ENCODE measurements at places on chromosomes 2 and 18. TPM values are rescaled to one million over a fixed set of nuclear protein-coding genes. Genes with fewer than 3 reads are reported as not detected.
A peak's percentile ranks its signal among the peaks of the same experiment; 100 is the strongest.

SH2D6 gene
- total RNA-seq: 0.40 TPM

DNAJC5G gene
- total RNA-seq: not detected

- H3K4me1 ChIP-seq: no peaks in the 10 kb centered on the region
- no peak overlapping the region for H3K4me3 ChIP-seq
- no peak overlapping the region for H3K27ac ChIP-seq
- DNase-seq: no peak
- H3K27me3 ChIP-seq: no peaks in the 10 kb centered on the region
Measured at GRCh38 chr2:24898122-24899109, 21.6 kb downstream of the ADCY3 start.

LYG2 gene
- total RNA-seq: not detected

DNA sequence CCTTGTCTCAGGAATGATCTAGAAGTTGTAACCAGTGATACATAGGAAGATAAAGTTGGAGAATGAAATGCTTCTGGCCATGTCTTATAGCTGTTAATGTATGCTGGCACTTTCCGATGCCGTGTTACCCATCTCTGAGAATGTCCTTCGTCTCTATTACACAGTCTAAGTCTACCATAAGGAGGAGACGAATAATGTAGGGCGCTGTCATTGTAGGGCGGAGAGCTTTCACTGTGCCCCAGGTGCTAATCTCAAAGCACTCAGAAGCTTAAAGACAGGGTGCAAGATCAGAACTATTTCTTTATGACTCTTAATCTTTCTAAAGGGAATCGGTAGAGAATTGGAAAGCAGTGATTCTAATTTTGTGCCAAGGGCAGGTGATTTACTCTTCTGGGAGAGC lies 48.2 kb upstream of the MSTN start:
- H3K4me1 ChIP-seq: no peaks in the 10 kb centered on the region
- H3K27ac ChIP-seq: no peak overlapping the region
- H3K36me3 ChIP-seq: no peaks in the 10 kb centered on the region
- DNase-seq: no peak

DNA sequence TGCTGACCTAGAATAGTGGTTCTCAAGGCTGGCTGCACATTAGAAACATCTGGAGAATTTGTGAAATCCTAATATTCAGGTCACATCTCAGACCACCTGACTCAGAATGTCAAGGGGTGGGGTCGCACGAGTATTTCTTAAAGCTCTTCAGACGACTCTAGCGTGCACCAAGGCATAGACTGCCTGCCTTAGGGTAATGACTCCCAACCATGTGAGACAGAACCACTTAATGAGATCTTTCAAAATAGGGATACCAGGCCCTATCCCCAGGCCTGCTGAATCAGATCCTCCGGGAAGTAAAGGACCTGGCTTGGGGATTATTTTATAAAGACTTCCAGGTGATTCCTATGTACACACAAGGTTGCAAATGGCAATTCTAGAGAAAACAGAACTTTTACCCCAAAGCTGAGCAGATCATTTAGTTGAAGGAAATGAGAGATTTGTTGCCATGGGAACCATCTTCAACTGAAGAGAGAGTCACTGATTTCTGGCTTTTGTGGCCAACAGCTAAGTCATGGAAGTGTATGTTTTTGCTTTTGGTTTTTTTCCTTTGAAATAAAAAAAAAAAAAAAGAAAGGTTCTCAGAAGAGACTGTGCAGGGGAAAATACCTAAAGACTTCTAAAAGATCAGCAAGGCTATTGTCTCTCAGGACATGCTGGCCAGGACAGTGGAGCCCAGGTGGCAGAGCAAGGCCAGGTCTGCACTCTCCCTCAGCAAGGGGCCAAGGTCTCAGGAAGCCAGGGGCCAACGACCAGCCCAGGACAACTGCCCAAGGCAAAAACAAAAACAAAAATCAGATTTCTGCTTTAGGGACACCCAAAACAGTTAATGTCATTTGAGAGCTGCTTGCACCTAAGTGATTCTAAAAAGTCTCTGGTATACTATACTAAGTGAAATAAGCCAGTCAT lies 15.3 kb upstream of the LOXHD1 start:
- H3K27ac ChIP-seq: no peak overlapping the region
- no peaks in the 10 kb centered on the region for H3K36me3 ChIP-seq
- no peak overlapping the region for H3K4me3 ChIP-seq
- no peaks in the 10 kb centered on the region for H3K27me3 ChIP-seq
- DNase-seq: no peak

DNA sequence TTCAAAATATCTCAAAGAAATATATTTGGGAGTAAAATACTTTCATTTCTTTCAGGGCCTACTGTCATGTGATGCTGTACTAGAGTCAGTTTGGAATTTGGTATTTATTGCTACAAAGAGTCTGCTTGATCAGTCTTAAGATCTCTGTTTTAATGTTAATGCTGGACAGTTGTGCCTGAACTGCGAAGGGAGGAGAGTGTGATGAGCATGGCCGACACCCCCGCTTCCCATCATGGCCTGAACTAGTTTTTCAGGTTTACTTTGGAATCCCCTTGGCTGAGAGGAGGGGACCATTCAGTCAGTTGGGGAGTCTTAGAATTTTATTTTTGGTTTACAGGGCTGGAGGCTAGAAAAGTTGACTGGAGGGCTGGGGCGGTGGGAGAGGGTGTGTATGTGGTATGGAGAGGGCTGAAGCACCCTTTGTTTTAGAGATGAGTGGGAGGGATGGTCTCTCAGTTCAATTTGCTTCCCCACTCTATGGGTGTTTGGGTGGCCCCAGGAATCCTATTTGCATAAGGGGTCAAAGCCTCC lies 20.9 kb upstream of the TEX44 start:
- no peaks in the 10 kb centered on the region for H3K36me3 ChIP-seq
- H3K4me1 ChIP-seq: no peaks in the 10 kb centered on the region
- H3K27me3 ChIP-seq: no peaks in the 10 kb centered on the region
- H3K4me3 ChIP-seq: no peak overlapping the region
- DNase-seq: no peak

DNA sequence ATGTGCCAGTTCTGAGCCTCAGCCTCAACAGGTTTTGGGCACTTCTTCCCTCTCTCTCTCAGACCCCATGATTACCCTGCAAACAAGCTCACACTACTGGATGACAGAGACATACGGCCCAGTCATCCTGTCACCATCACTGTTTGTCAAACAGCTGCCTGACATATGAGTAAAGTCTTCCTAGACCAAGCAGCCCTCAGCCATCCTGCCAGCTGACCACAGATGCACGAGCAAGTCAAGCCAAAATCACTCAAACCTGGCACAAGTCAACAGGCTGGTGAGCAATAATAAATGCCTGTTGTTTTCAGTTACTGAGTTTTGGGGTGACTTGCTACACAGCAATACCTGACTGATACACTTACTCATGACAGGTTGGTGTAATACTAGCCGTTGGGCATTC lies 75.5 kb upstream of the KLF7 start:
- no peaks in the 10 kb centered on the region for H3K4me1 ChIP-seq
- no peak for DNase-seq
- no peak overlapping the region for H3K4me3 ChIP-seq
- no peaks in the 10 kb centered on the region for H3K36me3 ChIP-seq
- H3K27me3 ChIP-seq: no peaks in the 10 kb centered on the region
- no peak overlapping the region for H3K27ac ChIP-seq

LIMS2 gene
- total RNA-seq: 19.3 TPM

DNA sequence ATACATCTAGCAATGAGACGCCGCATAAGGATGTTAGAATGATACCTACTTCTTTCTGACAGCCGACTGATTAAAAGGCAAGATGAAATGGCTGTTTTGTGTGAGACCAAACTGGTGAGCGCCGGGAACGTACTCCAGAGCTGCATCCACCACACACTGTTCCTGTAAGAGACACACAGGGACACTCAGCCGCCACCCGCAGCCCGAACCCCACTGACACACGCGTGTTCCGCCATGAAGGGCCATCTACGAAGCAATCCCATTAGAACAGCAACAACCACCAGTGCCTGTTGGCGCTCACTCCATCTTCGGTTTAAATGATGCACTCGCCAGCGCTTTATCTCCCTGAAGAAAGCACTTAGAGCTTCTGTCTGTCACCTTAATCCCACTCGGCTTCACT lies 162.3 kb downstream of the LAMA1 start:
- DNase-seq: no peak
- no peaks in the 10 kb centered on the region for H3K27me3 ChIP-seq
- no peaks in the 10 kb centered on the region for H3K4me1 ChIP-seq
- no peaks in the 10 kb centered on the region for H3K36me3 ChIP-seq
- H3K27ac ChIP-seq: no peak overlapping the region

GRCh38 chr2:239256350-239256743 lies 144.5 kb downstream of the HDAC4 start:
- H3K36me3 ChIP-seq: no peaks in the 10 kb centered on the region
- H3K27me3 ChIP-seq: no peaks in the 10 kb centered on the region
- H3K4me3 ChIP-seq: no peak overlapping the region

DNA sequence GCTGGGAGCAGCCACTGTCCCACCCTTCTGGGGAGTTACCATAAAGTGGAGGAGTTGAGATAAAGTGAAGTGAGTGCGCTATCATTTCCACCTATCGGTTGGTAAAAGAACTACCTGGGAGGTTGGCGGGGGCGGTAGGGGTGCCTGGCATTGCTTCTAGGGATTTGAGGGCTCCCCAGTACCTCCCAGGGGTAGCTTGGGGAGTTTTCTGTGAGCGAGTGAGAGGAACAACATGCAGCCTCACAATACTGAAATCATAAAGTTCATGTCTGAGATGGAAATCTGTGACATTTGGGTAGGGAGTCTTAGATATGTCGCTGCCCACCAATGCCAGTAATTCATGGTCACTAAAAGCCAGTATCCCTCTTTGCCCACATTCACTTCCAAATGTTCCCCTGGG lies 68.7 kb downstream of the PRKCE start:
- H3K4me3 ChIP-seq: no peak overlapping the region
- no peak overlapping the region for H3K27ac ChIP-seq
- no peaks in the 10 kb centered on the region for H3K36me3 ChIP-seq
- no peaks in the 10 kb centered on the region for H3K4me1 ChIP-seq
- H3K27me3 ChIP-seq: no peaks in the 10 kb centered on the region
- no peak for DNase-seq

GRCh38 chr18:21509062-21509461 lies 91.4 kb downstream of the ESCO1 start:
- no peaks in the 10 kb centered on the region for H3K36me3 ChIP-seq
- no peak overlapping the region for H3K27ac ChIP-seq
- H3K27me3 ChIP-seq: no peaks in the 10 kb centered on the region
- H3K4me3 ChIP-seq: no peak overlapping the region
- no peak for DNase-seq

DTNA gene
- 1.2 TPM for total RNA-seq

TNFAIP6 gene
- total RNA-seq: not detected

KIAA2012 gene
- 0.27 TPM for total RNA-seq

GRCh38 chr2:147161746-147162145 lies 683.1 kb upstream of the ACVR2A start:
- H3K36me3 ChIP-seq: no peaks in the 10 kb centered on the region
- H3K4me3 ChIP-seq: no peak overlapping the region
- no peaks in the 10 kb centered on the region for H3K4me1 ChIP-seq
- no peaks in the 10 kb centered on the region for H3K27me3 ChIP-seq
- no peak overlapping the region for H3K27ac ChIP-seq

GRCh38 chr2:138818556-138818955 lies 38.4 kb upstream of the NXPH2 start:
- H3K4me3 ChIP-seq: no peak overlapping the region
- DNase-seq: no peak
- no peaks in the 10 kb centered on the region for H3K4me1 ChIP-seq

LIMS3 gene
- 0.37 TPM for total RNA-seq

DNA sequence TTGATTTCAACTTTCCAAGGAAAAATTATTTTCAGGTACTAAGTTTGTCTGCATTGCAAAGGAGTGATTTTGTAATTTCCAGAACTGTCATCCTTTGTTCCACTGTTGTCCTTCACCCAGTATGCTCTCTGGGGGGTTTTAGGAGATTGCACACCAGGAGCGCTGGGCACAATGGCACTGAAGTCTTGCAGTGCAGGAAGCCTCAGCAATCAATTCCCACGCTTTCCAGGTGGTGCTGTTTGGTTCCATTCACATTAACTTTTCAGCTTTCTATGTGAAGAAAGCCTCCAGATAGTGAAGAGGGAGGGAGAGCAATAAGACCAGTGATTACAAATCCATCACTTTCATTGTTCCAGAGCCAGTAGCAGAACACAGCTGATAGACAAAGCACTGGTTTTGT lies 344.0 kb upstream of the VWC2L start:
- no peaks in the 10 kb centered on the region for H3K27me3 ChIP-seq
- no peak for DNase-seq
- no peak overlapping the region for H3K27ac ChIP-seq
- no peaks in the 10 kb centered on the region for H3K4me1 ChIP-seq
- H3K36me3 ChIP-seq: no peaks in the 10 kb centered on the region

RESP18 gene
- total RNA-seq: not detected

MREG gene
- 2.1 TPM for total RNA-seq

GRCh38 chr2:232652505-232652851 lies 19.1 kb downstream of the EFHD1 start:
- H3K36me3 ChIP-seq: no peaks in the 10 kb centered on the region
- H3K4me1 ChIP-seq: no peaks in the 10 kb centered on the region
- DNase-seq: no peak

DNA sequence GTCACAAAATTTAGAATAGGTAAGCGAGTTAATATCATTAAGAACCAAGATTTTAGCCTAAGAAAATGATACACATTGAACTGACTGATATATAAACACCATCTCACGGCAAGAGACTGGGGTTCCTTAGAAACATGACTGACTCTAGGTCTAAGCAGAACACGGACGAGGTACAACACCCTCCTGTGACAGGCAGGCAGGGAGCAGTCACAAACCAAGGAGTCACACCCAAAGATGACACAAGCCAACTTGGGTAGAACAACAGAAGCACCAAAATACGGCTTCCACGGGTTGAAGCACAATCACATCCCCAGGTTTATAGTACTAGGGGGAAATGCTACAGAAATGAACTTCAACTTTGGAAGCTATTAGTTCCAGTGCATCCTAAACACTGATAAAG lies 24.3 kb downstream of the HDLBP start:
- no peaks in the 10 kb centered on the region for H3K36me3 ChIP-seq
- H3K4me1 ChIP-seq: no peaks in the 10 kb centered on the region
- no peak overlapping the region for H3K27ac ChIP-seq
- DNase-seq: no peak
- no peaks in the 10 kb centered on the region for H3K27me3 ChIP-seq

- H3K4me3 ChIP-seq: no peak overlapping the region
- DNase-seq: no peak
- H3K4me1 ChIP-seq: no peaks in the 10 kb centered on the region
- no peaks in the 10 kb centered on the region for H3K36me3 ChIP-seq
- no peak overlapping the region for H3K27ac ChIP-seq
- H3K27me3 ChIP-seq: no peaks in the 10 kb centered on the region
Measured at GRCh38 chr2:141037361-141037760, 1093.5 kb downstream of the LRP1B start.

DNA sequence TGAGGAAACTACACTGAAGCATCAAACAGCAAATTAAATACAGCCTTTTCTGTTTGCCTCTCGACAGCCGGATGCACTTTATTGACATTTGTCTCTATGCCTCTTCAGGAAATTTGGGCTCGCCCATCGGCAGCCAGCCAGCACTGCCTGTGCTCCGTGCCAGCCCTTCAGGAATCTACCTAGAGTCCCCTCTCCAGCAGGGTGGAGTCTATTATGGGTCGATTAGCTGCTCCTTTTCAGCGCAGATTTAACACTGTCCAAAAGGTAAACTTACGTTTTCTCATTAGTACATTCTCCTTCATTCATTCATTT lies 91.5 kb downstream of the MYCN start:
- no peaks in the 10 kb centered on the region for H3K27me3 ChIP-seq
- DNase-seq: peak; percentile 72
- no peaks in the 10 kb centered on the region for H3K36me3 ChIP-seq

GRCh38 chr2:188235364-188235763 lies 56.3 kb upstream of the GULP1 start:
- H3K27ac ChIP-seq: no peak overlapping the region
- H3K27me3 ChIP-seq: no peaks in the 10 kb centered on the region
- no peak overlapping the region for H3K4me3 ChIP-seq
- DNase-seq: no peak

PLCD4 gene
- total RNA-seq: 0.88 TPM

All from right lobe of liver (tissue), 6 donors.